ENCODE measurements at places on chromosomes 4 and X.

GRCh38 chrX:135193740-135194139, 22.5 kb upstream of the CT55 start:
- no peaks in the 10 kb centered on the region for H3K36me3 ChIP-seq
- no peaks in the 10 kb centered on the region for H3K27me3 ChIP-seq

GRCh38 chrX:131405497-131405896, 116.4 kb upstream of the IGSF1 start:
- no peak for DNase-seq
- no peak overlapping the region for H3K4me3 ChIP-seq
- H3K27ac ChIP-seq: no peak overlapping the region
- no peaks in the 10 kb centered on the region for H3K27me3 ChIP-seq
- no peaks in the 10 kb centered on the region for H3K4me1 ChIP-seq

DNA sequence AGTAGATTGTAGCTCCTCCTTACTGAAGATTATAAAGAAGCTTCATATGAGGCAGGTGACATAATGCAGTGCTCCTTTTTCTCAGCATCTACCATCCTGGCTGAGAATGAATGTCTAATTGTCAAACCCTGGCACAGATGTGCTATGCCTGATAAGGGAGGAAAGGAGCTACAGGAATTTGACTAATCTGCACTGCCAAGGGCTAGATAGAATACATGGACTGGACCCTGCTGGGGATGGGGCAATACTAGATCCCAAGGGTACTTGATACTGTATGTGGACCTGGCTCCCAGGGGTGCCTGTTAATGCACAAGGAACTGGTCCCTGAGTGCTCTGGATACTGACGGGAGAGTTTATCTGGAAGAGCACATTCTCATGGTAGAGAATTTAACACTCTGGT, 362.2 kb upstream of the EMCN start:
- no peaks in the 10 kb centered on the region for H3K27me3 ChIP-seq
- H3K4me1 ChIP-seq: peaks cover 7% of the 10 kb centered on the region
- H3K4me3 ChIP-seq: no peak overlapping the region
- no peak for DNase-seq
- no peaks in the 10 kb centered on the region for H3K36me3 ChIP-seq

GRCh38 chr4:2950221-2950989, 12.8 kb downstream of the NOP14 start:
- peaks cover 7% of the 10 kb centered on the region for H3K4me1 ChIP-seq
- no peak for DNase-seq
- H3K27me3 ChIP-seq: no peaks in the 10 kb centered on the region
- no peak overlapping the region for H3K4me3 ChIP-seq

DNA sequence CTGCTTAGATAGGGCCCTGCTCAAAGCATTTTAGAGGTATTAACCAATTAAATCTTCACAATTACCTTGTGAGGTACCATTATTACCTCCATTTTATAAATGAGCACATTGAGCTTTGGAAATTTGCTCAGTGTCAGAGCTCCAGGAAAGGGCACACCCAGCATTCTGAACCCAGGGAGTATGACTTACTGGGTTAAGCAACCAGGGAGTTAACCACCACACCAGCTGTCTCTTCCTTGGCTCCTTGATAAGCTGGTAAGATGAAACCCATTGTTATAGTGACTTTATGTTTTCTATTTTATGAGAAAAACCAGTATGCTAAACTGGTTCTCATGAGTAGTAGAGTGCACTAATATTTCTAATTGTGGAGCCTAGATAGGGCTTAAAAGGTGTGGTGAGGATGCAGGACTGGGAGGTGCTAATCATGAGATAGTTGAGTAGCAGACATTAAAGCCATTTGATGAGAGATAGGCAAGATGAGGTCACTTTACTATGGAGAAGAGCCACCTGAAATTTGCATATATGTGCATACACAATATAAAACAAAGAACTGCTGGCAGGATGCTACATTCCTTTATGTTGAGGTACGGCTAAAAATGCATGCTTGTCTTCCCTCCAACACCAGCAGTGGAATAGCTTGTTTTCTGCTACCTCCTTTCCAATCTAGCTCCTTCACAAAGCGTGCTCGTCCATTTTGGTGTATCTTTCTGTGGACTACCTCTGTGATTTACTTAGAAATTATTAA, 556.1 kb downstream of the SPRY1 start:
- H3K4me1 ChIP-seq: peaks cover 4% of the 10 kb centered on the region
- no peaks in the 10 kb centered on the region for H3K27me3 ChIP-seq
- no peaks in the 10 kb centered on the region for H3K36me3 ChIP-seq

GRCh38 chr4:141004823-141005222, 128.4 kb downstream of the RNF150 start:
- no peaks in the 10 kb centered on the region for H3K36me3 ChIP-seq
- DNase-seq: no peak
- H3K27ac ChIP-seq: no peak overlapping the region

DNA sequence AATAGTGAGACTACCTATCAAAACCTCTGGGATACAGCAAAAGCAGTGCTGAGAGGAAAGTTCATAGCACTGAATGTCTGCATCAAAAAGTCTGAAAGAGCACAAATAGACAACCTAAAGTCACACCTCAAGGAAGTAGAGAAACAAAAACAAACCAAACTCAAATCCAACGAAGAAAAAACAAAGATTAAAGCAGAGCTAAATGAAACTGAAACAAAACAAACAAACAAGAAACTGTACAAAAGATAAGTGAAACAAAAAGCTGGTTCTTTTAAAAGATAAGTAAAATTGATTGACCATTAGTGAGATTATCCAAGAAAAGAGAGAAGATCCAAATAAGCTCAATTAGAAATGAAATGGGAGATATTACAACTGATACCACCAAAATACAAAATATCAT, 378.3 kb upstream of the NDST4 start:
- H3K4me3 ChIP-seq: no peak overlapping the region
- no peaks in the 10 kb centered on the region for H3K27me3 ChIP-seq
- H3K27ac ChIP-seq: no peak overlapping the region
- no peaks in the 10 kb centered on the region for H3K36me3 ChIP-seq
- H3K4me1 ChIP-seq: no peaks in the 10 kb centered on the region

GRCh38 chr4:77590482-77590881, 15.1 kb upstream of the CXCL13 start:
- no peaks in the 10 kb centered on the region for H3K27me3 ChIP-seq
- H3K36me3 ChIP-seq: no peaks in the 10 kb centered on the region
- no peak overlapping the region for H3K4me3 ChIP-seq
- H3K4me1 ChIP-seq: no peaks in the 10 kb centered on the region
- H3K27ac ChIP-seq: no peak overlapping the region

DNA sequence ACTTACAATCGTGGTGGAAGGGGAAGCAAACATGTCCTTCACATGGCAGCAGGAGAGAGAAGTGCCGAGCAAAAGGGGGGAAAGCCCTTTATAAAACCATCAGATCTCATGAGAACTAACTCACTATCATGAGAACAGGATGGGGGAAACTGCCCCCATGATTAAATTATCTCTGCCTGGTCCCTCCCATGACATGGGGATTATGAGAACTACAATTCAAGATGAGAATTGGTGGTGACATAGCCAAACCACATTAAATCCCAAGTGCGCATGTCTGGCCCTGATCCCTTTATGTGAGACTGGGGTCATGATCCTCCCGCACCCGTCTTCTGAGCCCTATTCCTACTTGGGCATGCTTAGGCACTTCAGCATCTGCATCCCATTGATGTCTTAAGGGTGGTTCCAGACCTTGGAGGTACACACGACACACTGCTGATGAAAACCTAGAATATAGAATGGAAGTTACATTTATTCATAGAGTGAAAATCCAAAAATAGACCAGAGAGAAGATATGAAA, 116.0 kb downstream of the PTTG2 start:
- H3K4me3 ChIP-seq: no peak overlapping the region
- peaks cover 36% of the 10 kb centered on the region for H3K4me1 ChIP-seq
- no peaks in the 10 kb centered on the region for H3K36me3 ChIP-seq

- H3K4me1 ChIP-seq: no peaks in the 10 kb centered on the region
- H3K27ac ChIP-seq: no peak overlapping the region
- H3K36me3 ChIP-seq: no peaks in the 10 kb centered on the region
- peak; percentile 68 for DNase-seq
These were observed 18.4 kb upstream of the RNF4 start for GRCh38 chr4:2450394-2451035.

GRCh38 chrX:17361620-17362019, 13.4 kb upstream of the NHS start:
- H3K36me3 ChIP-seq: no peaks in the 10 kb centered on the region
- no peak overlapping the region for H3K4me3 ChIP-seq
- no peak for DNase-seq
- peaks cover 7% of the 10 kb centered on the region for H3K4me1 ChIP-seq
- no peak overlapping the region for H3K27ac ChIP-seq

GRCh38 chr4:90951037-90951436, 823.8 kb downstream of the CCSER1 start:
- no peak overlapping the region for H3K27ac ChIP-seq
- no peak for DNase-seq
- no peaks in the 10 kb centered on the region for H3K4me1 ChIP-seq
- H3K27me3 ChIP-seq: no peaks in the 10 kb centered on the region
- H3K4me3 ChIP-seq: no peak overlapping the region

DNA sequence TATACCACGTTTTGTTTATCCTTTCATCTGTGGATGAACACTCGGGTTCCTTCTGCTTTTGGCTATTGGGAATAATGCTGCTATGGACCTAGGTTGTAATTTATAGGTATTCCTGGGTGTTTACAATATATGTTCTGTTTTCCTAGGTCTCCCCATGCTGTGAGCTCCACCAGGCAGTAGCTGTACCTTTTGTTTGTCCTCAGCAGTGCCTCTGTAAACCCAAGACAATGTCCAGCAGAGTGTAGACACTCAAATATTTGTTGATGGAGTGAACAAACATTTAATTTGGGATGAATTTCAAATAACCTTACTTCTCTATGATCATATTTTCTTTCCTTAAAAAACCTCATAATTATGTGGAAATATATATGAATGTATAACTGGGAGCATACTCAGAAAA, 259.5 kb upstream of the BOD1L1 start:
- H3K27ac ChIP-seq: no peak overlapping the region
- no peak for DNase-seq
- H3K27me3 ChIP-seq: no peaks in the 10 kb centered on the region
- no peaks in the 10 kb centered on the region for H3K4me1 ChIP-seq
- H3K4me3 ChIP-seq: no peak overlapping the region

GRCh38 chrX:8913655-8914409, 112.6 kb upstream of the FAM9A start:
- H3K4me1 ChIP-seq: no peaks in the 10 kb centered on the region
- no peaks in the 10 kb centered on the region for H3K36me3 ChIP-seq
- no peak overlapping the region for H3K27ac ChIP-seq
- H3K4me3 ChIP-seq: no peak overlapping the region
- H3K27me3 ChIP-seq: peaks cover 3% of the 10 kb centered on the region

GRCh38 chr4:25769251-25769650, 93.5 kb downstream of the SEL1L3 start:
- no peaks in the 10 kb centered on the region for H3K4me1 ChIP-seq
- no peaks in the 10 kb centered on the region for H3K27me3 ChIP-seq
- DNase-seq: no peak
- H3K36me3 ChIP-seq: no peaks in the 10 kb centered on the region
- H3K27ac ChIP-seq: no peak overlapping the region
- H3K4me3 ChIP-seq: no peak overlapping the region

GRCh38 chr4:7827566-7827965, 112.1 kb downstream of the AFAP1 start:
- no peaks in the 10 kb centered on the region for H3K36me3 ChIP-seq
- DNase-seq: no peak
- peak overlapping the region; percentile 29 for H3K4me3 ChIP-seq
- H3K27ac ChIP-seq: peak overlapping the region; percentile 83
- no peaks in the 10 kb centered on the region for H3K27me3 ChIP-seq
- H3K4me1 ChIP-seq: peaks cover 38% of the 10 kb centered on the region

DNA sequence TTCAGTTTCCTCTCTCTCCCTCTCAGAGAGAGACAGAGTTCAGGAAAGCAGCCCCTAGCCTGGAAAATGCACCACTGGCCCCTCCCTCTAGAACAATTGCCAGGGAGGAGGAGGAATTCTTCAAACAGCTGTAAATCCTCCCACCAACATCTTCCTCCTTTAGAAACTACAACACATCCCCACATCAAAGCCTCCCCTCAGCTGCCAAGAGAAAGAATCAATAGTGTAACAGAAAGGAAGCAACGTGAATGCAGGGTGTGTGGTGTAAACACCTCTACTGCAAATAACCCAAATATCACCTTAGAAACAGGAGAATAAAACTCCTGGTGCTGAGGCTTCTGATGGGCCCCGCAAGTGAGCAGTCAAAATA, 249.9 kb upstream of the GATB start:
- no peak overlapping the region for H3K4me3 ChIP-seq
- H3K27ac ChIP-seq: no peak overlapping the region
- no peaks in the 10 kb centered on the region for H3K27me3 ChIP-seq

DNA sequence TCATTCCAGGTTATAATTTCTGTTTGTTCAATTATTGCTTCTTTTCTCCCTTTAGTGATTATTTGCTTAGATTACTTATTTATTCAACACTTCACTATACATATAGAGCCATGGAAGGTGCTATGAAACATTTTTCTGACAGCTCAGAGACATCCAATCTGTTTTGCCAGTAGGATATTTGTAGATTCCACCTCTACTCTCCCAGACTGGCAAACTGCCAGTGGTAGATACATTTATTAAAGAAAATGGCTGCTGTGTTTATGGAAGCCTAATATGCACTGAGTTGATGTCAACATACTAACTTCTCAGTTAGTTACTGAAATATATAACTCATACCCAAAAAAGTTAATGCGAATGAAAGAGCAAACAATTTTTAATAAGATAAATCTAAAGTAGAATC, 348.6 kb downstream of the TRAM1L1 start:
- no peaks in the 10 kb centered on the region for H3K27me3 ChIP-seq
- DNase-seq: no peak
- H3K27ac ChIP-seq: no peak overlapping the region

DNA sequence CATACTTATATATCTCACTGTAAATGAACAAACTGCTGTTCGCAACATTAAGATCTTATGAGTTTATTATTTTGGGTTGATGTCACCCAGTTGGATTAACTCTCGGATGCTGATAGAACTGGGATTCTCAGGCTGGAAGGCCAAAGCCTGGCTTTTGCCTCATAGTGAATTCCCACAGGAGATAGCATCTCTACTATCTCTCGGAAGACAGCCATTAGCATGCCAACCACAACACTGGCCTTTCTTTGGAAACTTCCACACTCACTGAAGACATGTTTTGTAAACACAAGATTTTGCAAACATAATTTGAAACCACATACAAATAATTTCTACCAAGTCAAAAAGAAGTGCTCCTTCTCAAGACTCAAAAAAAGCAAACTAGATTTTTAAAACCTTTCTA, 4.5 kb upstream of the ATP6AP2 start:
- H3K27ac ChIP-seq: no peak overlapping the region
- DNase-seq: no peak
- no peak overlapping the region for H3K4me3 ChIP-seq
- no peaks in the 10 kb centered on the region for H3K4me1 ChIP-seq
- H3K27me3 ChIP-seq: no peaks in the 10 kb centered on the region
- H3K36me3 ChIP-seq: no peaks in the 10 kb centered on the region

DNA sequence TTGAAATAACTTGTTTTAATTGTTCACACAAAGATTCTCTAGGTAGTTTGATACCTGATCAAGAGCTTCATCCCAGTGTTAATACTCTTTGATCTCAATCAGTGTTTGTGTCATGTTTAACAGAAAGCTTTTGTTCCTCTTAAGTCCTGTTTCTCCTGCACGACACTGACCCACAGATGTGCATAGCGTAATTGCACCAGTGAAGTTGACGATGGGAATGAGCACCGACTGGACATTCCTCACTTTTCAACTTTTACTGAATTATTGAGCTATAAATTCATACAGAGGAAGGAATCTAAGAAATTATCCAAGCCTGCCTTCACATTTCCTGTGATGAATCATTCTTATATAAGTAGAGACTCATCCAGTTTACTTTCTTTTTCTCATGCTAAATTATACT, 878.7 kb upstream of the TENM3 start:
- H3K27me3 ChIP-seq: no peaks in the 10 kb centered on the region
- DNase-seq: no peak
- H3K27ac ChIP-seq: no peak overlapping the region

All from suprapubic skin (tissue), 4 donors.